ENCODE measurements at places on chromosomes 3 and 15.

GRCh38 chr3:30083315-30083714, 523.1 kb upstream of the TGFBR2 start:
- DNase-seq: no peak

DNA sequence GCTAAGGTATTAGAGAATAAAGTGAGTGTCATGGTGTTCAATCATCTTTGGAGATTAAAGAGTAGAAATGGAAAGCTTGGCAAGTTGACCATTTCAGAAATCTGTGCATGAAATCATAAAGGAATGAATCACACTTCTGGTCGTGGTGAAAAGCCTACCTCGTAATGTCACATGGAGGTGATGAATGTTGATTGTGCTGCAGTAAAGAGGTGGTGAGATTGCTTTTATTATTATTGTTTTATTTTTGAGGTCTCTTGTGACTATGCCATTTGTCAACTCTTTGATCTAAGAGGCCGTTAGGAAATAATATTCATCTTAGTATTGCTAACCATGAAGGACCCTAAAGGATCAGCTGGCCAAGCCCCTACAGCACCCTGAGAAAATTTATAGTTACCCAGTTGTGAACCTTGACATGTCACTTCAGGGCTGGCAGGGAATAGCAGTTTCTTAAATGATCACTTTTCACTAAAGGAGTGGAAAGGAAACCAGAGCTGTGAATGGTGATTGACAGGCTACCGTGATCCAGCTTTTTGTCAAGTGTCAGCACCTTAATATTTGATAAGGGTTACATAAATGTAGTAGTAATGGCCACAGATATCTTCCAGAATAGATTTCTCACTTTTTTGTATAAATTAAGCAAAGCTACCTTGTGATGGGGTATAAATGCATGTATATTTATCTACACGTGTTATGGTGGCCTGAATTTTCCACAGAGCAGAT, 203.9 kb downstream of the PTPRG start:
- DNase-seq: no peak

DNA sequence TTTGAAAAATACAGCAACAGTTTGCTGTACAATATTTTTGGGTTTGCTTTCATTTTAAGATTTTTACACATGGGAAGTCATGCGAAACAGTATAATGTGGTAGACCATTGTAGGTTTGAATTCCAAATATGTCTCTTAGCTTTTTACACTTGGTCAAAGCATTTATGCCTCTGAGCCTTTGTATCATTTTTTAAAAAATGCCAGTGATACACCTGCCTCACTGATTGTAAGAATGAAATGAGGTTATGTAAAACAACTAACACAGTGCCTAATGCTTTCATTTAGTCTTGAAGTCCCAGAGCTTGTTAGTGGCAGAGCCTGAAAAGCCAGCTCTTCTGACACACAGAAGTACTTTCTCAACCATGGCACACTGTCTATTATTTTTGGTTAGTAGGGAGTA, 202.0 kb downstream of the UBE2E2 start:
- no peak for DNase-seq

DNA sequence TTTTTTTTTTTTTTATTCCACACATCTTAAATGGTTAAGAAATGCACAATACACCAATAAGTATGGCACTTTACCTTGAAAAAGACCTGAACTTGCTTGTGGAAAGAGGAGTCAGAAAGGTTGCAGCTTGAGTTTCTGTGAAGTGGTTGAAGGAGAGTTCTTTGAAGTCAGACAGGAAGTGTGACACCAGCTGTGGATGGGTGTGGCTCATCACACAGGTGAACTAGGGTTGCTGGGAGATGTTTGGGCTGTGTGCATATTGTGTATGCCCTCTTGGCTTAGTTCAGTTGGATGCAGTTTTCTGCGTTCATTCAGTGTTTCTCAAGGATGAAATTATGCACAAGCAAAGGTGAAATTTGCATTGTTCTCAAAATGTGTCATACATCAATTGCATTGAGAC, 6.3 kb downstream of the AEN start:
- no peak for DNase-seq

- DNase-seq: no peak
These were observed 83.1 kb downstream of the XXYLT1 start for GRCh38 chr3:195187609-195188425.

- no peak for DNase-seq
These were observed 4.7 kb downstream of the CSNK1G1 start for GRCh38 chr15:64351265-64351664.
